MG63 (cell line): ENCODE measurements at places on chromosomes 6 and 20. TPM values are rescaled to one million over a fixed set of nuclear protein-coding genes. Genes with fewer than 3 reads are reported as not detected.
A peak's percentile ranks its signal among the peaks of the same experiment; 100 is the strongest.

- DNase-seq, result peak; percentile 83
Measured at GRCh38 chr20:51446656-51447055, 95.9 kb downstream of the NFATC2 start.

Gene PGM3
- 52.7 and 109 TPM in 2 replicates for total RNA-seq

Gene HLA-DQB2
- total RNA-seq, result not detected in 2 replicates

DNA sequence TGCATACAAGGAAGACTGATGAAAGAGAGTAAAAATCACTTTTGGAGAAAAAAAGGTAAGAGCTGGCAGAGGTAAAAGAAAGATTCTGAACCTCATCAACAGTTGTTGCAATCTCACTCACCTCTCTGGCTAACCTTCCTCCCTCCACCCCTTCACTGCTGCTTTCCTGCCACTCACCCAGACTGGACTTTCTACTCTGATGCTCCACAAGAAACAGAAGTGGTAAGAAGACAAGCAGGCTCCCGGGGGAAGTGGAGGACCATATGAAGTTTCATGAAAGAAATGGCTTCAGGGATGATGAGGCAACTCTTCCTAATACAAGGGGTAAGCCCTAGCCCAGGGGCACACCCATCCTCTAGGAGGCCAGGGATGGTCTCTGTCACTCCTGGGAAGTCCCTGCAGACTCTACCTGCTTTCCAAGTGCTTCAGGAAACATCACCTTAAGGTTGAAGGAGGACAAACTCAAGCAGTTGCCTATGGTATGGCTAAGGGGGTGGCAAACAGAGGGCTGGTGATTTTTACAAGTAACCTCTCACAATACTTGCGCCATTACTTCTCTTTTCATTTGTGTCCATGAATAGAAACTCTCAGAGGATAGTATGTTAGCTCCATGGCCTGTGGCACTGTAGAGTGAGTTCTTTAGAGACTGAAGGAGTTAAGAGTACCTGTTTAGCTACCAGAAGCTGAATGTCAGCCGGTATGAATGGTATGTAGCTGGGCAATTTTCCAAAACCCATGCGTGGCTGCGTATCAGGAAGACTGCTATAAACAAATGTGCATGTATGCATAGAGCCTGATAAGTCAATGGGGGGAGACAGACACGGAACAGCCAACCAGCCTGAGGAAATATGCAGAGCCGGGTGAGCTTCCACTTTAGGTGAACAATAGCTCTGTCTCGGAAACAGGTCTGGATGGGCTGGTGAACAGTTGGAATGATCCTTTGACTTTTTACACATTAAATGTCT is 112.0 kb downstream of the BACH2 start:
- DNase-seq, result no peak

GRCh38 chr6:169795196-169795595 is 43.8 kb downstream of the ERMARD start:
- DNase-seq, result no peak

Gene CALHM6
- 0.16 and 1.7 TPM in 2 replicates for total RNA-seq

GRCh38 chr20:13788167-13788834 is 3.5 kb downstream of the NDUFAF5 start:
- peak; percentile 57 for DNase-seq

Gene PLN
- total RNA-seq, result not detected in 2 replicates

DNA sequence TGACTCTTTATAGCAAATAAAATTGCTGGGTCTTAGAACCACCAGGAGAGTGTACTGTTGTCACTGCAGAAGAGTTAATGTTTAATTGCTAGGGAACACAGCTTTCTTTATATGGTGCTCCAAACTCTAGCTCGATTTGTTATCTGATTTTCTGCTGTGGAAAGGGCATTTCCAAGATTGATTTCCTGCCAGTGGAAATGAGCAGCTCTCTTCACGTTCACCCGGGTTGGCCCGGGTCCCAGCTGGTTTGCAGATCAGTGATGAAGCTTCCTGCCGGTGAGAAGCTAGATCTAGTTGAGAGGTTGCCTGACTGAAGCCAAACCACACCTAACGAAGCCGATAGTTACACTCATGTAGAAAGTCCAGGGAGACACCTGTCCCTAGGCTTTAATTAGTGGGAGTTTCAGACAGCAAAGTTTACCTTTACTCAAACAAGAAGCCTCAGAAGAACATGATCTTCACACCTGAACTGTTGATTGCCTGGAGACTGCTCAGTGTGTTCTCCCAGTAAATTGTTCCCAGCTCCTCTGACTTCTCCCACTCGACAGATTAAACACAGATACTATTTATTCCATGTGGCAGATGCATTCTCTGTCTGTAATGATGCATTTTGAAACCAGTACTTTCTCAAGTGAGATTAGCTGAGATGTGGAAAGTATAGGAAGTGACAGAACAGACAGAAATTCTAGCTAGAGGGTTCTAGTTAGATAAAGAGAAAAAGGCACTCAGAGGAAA is 27.8 kb downstream of the PAQR8 start:
- peak; percentile 92 for DNase-seq

Gene SNX14
- 65.8 and 88.2 TPM in 2 replicates for total RNA-seq

GRCh38 chr20:46899621-46900020 is 5.0 kb downstream of the EYA2 start:
- peak; percentile 51 for DNase-seq

- DNase-seq, result no peak
Measured at GRCh38 chr20:49279677-49280462, 2.0 kb upstream of the ZNFX1 start.

Gene NOTCH4
- 0.25 TPM in 1 of 2 replicates, not detected in the other for total RNA-seq

Gene HLA-DRB1
- total RNA-seq, result not detected in 2 replicates
